Activated naive CD4-positive, alpha-beta T cell (primary cell): ENCODE measurements at places on chromosomes 2 and 18.

DNA sequence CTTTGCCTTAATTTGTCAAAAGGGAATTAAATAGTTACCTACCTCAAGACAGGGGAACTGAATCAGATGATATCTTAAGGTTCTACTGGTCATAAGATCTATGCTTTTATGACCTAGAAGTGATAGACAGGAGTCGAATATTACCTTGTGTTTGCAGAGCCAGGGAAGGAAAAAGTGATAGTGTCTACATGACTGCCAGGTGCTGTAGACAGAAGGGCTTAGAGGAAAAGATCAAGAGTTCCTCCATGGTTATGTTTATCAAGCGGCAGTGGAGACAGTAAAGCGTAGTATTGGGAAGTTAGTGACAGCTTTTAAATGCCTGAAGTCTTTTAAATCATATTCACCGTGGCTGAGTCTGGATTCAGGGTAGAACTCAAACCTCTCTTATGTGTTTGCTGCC lies 11.9 kb downstream of the CRIM1 start:
- no peak for DNase-seq

GRCh38 chr18:42632801-42633200 lies 482.7 kb downstream of the RIT2 start:
- DNase-seq = no peak

- DNase-seq = no peak
These were observed 1.9 kb upstream of the SYT4 start for GRCh38 chr18:43279015-43279744.

- no peak for DNase-seq
These were observed 6.2 kb downstream of the ASTL start for GRCh38 chr2:96131813-96132745.

GRCh38 chr2:58826795-58827194 lies 585.7 kb upstream of the FANCL start:
- DNase-seq = no peak

- no peak for DNase-seq
These were observed 195.9 kb downstream of the TFCP2L1 start for GRCh38 chr2:121089166-121089510.

DNA sequence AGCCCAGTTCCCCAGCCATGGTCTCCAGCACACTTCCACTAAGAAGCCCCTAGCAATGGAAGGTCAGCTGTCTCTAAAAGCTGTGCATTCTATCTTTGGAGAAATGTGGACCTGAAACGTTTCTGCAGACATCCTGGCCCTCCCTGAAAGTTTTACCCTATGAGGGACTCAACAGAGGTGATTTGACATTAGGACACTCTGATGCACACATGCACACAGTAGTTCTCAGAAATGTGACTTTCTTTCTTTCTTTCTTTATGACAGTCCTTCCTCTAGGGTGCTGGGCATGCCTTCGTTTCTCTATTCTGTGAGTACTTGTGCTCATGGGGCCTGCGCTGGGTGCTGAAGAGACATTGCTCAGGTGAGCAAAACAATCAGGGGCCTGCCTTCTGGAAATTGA lies 857.3 kb downstream of the RNF144A start:
- no peak for DNase-seq

DNA sequence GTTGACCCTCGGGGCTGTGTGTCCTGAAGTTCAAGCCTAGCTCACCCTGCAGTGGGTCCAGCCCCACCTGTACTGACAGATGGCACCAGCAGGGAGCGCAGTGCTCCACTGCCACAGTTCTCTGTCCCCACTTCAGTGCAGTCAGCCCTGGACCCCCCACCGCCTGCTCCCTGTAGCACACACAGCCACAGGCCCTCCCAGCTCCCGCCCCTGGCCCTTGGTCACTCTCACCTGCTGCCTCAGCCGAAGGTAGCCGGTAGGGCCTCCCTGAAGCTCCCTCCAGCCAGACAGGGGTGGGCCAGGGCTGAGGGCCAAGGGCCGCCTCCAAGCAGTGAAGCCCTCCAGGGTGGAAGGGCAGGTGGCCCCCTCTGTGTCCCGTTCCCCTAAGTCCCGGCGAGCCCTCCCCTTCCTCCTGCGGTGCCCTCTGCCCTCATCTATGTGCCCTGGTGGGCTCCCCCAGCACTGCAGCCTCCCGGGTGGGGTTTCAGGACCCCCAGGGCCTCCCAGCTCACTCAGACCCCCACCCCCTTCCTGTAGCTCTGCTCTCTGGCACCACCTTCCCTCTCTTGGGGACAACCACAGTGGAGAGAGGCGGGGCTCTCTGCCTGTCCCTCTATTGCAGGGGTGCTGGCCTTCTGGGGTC lies 10.8 kb upstream of the ALPP start:
- no peak for DNase-seq

- DNase-seq = no peak
These were observed 1072.0 kb downstream of the CBLN2 start for GRCh38 chr18:71471963-71472725.

GRCh38 chr2:72781480-72781879 lies 44.4 kb downstream of the EXOC6B start:
- DNase-seq = no peak

DNA sequence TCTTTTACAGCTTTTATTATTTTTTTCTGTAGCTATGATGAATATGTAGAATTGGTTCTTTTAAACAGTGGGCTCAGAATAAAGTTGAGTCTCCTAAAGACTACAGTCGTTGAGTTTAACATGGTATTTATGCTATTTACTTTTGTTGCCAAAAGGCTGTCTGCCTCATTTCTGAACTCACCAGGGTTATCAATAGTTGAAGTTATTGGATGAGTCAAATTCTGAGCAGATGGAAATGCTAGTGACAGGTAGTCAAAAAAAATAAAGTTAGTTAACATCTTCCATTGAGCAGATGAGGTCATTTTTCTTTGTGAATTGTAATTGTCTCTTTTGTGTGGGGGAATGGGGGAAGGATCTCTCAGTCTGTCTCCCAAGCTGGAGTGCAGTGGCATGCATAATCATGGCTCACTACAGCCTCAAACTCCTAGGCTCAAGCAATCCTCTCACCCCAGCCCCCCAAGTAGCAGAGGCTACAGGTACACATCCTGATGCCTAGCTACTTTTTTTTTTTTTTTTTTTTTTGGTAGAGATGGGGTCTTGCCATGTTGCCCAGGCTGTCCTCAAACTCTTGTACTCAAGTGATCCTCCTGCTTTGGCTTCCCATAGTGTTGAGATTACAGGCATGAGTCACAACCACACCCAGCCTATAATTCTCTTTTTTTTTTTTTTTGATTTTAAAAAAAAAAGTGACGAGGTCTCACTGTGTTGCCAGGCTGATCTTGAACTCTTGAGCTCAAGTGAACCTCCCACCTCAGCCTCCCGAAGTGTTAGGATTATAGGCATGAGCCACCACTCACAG lies 8.9 kb downstream of the PAPOLG start:
- no peak for DNase-seq
